Cerebellar nuclear complex (tissue), 1 donor: ENCODE measurements at places on chromosomes 11 and 22.

GRCh38 chr22:27146866-27147633 lies 489.7 kb downstream of the MIAT start:
- no peak for DNase-seq

DNA sequence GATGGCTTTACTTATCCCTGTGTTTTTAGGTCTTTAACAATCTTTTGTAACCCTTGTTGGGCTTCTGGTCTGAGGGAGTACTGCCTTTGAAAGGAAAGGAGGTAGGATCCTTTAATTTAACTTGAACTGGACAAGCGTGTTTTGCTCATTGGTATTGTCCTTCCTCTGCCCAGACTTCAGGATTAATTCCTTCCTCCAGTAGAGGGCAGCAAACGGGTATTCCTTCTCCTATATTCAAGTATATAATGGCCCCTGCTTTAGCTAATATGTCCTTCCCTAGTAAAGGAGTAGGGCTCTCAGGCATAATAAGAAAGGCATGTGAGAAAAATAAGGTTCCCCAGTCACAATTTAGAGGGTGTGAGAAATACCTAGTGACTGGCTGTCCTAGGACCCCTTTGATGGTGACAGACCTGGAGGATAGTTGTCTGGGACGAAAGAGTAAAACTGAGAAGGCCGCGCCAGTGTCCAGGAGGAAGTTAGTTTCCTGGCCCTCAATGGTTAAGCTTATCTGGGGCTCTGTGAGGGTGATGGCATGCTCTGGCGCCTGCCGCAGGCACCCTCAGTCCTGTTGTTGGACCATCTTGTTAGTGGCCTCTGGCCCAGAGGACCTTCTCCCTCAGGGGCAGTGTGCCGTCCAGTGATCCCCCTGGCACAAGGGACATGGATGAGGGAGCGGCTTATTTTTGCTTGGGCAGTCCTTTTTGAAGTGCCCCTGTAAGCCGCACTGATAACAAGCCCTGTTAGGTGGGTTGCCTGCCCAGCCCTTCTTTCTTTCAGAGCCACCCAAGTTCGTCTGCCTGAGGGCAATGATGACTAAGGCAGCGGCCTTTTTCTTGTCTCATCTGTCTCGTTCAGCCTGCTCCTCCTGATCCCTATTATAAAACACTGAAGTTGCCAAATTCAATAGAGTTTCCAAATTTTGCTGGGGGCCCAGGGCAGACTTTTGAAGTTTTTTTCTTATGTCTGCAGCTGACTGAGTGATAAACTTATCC lies 51.8 kb downstream of the C11orf71 start:
- no peak for DNase-seq

GRCh38 chr11:44893846-44894617 lies 56.7 kb downstream of the TP53I11 start:
- DNase-seq = no peak

DNA sequence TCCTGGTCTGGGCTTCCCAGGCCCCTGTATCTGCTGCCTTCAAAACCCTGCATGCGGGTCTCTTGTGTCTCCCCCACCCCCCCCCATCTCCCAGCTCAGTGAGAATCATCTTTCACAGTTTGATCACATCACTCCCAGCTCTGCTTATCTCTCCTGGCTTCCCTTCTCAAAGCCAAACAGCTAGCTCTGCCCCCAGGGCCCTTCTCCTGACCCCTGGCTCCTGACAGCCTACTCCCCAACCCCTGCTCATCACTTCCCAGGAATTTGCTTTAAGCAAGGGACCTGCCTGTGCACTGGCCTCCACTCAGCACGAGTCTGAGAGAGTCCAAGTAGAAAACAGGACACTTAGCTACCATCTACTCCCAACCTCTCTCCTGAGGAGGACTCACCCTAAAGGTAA lies 342.7 kb downstream of the TENM4 start:
- no peak for DNase-seq

- no peak for DNase-seq
Measured at GRCh38 chr11:44833877-44834452, 107.2 kb downstream of the TSPAN18 start.

DNA sequence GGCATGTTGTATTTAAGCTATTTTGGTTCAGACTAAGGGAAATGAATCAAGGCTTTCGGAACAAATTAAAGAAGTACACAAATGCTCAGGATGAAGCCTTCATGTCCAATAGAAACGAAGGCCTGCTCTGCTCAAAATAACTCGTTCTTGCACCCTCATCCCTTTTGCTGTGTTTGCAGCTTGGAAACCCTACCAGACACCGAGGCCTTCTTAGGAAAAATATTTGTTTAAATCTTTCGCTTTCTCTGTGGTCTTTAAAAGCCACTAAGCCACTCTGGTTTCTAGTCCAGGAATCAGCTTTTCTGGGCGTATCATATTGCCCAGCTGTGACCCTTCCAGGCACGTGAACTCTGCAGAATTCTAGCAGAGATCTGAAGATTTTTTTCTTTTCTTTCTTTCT lies 60.9 kb upstream of the HSPA8 start:
- no peak for DNase-seq

- DNase-seq = no peak
Measured at GRCh38 chr11:64864473-64865285, 13.7 kb downstream of the EHD1 start.

DNA sequence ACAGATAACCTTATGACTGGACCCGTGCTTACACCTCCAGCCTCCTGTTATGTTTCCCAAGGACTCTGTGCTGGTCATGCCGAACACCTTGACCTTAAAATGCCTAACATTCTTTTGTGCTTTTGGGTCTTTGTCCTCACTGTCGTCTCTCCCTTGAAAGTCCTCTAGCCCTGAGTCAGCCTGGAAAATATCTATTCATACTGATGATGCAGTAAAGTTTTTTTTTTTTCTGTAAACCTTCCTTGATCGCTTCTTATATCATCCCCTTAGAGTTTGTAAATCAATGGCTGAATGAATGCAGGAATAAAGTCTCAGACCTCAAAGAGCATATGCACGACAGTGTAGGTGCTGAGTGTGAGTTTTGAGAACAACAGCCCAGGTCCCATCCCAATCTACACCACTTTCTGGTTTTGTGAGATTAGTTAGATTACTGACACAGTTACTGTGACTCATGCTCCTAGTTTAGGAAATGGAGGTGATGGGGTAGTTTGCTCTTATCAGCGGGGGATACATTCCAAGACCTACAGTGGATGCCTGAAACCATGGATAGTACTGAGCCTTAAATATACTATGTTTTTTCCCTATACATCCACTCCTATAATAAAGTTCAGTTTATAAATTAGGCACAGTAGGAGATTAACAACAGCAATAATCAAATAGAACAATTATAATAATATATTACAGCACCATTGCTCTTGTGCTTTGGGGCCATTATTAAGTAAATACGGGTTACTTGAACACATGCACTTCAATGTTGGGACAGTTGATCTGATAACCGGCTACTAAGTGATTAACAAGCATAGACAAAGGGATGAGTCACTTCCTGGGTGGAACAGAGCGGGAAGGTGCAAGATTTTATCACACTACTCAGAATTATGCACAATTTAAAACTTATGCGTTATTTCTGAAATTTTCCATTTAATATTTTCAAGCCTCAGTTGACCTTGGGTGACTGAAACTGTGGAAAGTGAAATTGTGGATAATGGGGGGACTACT lies 8.6 kb downstream of the TCN1 start:
- no peak for DNase-seq

DNA sequence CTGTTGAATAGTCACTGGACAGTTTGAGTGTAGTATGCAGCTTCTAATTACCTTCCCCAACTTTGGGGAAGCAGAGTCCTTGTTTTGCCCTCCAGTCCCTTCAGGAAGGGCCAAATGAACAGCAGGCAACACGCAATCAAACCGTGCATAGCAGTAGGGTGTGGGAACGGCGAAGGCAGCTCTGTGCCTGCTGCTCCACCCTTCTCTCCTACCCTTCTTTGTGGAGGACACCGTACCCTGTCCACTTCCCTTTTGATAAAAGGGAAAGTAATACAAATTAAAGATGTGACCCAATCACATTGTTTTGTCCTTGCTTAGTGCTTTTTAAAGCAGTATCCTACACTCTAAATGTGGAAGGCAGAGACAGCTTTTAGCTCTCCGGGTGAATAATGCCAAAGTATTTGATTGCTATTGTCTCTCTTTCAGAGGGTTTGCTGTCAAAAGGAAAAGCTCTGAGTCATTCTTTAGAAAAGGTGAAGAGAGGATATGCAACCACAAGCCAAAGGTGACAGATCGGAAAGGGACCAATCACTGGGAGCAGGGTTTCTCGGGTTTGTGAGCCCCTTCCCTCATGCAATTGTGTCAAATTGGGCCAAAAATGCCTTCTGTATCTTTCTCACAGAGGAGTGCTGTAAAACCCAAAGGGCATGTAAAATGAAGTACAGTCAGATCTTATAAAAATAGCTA lies 407.3 kb upstream of the CCDC90B start:
- no peak for DNase-seq

GRCh38 chr22:48335442-48336139 lies 1492.1 kb downstream of the BRD1 start:
- DNase-seq = no peak

DNA sequence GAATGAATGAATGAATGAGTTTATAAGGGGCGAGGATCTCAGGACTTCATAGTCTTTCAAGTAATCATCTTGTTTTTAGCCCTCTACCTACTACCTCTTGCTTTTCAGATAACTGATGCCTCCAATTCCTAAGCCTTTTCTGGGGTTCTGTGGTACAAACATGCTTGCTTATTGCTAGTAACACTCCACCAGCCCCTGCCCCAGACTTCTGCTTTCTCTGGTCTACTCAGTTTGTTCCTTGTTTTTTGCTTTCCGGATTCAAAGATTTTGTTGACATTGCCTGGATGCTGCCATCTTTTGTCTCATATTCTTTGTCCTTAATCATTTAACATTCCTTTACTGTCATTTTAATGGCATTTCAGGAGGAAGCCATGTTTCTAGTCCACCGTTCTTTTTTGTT lies 8.9 kb upstream of the TMEM9B start:
- DNase-seq = no peak

DNA sequence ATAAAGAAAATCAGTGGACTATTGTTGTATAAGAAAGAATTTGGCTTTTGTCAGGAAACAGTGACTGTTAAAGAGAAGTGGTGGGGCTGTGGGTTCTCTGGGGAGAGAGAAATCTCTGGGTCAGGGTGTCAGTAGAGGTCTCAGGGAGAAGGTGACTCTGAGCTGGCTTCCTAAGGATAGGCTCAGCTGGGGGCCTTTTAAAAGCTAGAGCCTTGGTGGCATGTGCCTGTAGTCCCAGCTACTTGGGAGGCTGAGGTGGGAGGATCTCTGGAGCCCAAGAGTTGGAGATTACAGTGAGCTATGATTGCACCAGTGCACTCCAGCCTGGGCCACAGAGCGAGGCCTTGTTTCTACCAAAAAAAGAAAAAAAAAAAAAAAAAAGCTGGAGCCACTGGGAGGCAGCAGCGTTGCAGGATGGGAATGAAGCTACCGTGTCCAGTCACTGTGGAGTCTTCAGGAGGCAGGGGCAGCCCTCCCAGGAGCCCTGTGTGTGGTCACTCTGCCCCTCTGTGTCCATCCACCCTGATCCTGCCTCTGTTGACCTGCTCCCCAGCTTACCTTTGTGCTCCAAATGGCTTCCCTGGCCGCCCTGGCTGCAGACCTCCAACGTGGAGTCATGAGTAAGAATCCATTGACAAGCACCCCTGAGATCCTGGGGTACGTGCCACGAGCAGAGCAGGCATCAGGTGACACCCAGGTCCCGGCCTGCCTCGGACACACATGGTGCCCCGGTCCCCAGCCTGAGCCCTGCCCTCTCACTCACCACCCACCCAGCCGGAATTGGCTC lies 5.4 kb upstream of the MIF start:
- DNase-seq = no peak

- DNase-seq = no peak
Measured at GRCh38 chr11:78706551-78706950, 131.9 kb upstream of the NARS2 start.

GRCh38 chr22:20545681-20546521 lies 38.5 kb downstream of the MED15 start:
- no peak for DNase-seq

GRCh38 chr11:26931881-26932280 lies 62.0 kb upstream of the FIBIN start:
- no peak for DNase-seq

GRCh38 chr11:113615773-113616172 lies 90.3 kb downstream of the TMPRSS5 start:
- DNase-seq = no peak

DNA sequence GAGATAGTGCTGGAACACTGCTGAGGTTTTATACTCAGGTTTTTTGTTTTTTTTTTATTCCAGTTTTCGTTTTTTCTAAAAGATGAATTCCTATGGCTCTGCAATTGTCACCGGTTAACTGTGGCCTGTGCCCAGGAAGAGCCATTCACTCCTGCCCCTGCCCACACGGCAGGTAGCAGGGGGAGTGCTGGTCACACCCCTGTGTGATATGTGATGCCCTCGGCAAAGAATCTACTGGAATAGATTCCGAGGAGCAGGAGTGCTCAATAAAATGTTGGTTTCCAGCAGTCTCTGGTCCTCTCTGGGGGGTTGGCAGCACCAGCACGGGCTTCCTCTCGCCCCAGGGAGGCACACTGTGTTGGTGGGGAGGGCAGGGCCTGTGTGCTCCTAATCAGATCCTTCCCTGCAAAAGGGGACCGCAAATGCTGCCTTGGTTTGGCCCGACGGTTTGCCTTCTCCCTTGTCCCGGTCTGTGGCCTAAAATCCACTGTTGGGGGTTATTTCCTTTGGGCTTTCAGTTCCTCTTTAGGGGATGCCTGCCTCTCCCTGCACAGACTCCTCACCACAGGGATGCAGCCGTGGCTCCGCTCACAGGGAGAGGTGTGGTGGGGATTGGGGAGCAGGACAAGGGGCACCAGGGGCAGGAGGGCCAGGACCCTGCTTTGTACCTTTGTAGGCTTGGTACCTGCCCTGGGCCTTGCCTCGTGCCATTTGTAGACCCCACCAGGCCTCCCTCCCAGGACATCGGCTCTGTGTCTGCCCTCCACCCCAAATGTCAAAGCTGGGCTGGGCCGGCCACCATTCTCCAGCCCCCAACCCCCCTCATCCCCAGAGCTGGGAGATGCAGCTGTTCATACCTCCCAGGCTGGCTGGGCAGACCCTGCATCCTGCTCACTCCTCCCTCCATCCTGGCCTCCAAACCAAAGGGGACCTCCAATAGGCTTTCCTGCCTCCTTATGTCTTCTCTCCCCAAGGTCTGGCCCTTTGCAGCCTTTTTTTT lies 13.5 kb downstream of the MCAT start:
- no peak for DNase-seq

DNA sequence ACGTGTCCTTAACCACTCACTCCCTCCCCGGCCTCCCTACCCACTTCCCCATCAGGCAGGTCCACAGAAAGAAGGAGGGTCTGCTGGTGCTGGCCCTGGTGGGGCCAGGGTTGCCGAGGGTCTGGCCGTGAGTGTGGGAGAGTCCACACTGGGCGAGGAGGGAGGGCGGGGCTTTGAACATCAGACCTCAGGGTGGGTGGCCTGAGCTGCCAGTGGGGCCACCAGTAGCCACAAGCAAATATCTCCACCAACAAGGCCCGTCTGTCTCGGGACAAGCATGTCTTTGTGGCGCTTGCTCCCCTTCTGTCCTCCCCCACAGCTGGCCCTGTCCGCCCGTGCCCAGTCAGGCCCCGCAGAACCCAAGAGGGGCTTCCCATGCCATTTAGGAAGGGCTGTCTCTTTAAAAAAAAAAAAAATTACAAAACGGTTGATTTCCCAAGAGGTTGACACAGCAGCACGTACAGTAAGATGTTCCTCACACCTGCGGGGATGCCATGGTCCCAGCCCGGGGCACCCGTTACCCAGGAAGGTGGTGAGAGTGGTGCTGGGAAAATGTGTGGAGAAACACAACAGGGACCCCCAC lies 17.7 kb upstream of the TALDO1 start:
- no peak for DNase-seq
